Esophagus squamous epithelium (tissue), 5 donors: ENCODE measurements at places on chromosomes 12 and 14.

DNA sequence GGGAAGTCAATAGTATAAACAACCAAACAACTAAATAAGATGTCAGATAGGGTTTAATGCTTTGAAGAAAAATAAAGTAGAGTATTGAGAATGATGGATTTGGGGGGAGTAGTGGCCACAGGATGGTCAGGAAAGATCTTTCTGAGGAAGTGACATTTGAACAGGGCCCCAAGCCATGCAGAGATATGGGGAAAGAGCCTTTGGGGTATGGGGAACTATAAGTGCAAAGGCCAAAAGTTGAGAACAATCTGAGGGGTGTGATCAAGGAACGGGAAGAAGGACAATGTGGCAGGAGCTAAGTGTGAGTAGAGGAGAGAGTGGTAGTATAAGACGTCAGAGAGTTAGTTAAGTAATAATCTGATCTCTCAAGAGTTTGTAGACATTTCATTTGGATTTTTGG is 1.3 kb downstream of the MRPS35 start:
- no peak for DNase-seq

GRCh38 chr12:99911081-99911480 is 73.7 kb downstream of the ANKS1B start:
- no peak for DNase-seq

DNA sequence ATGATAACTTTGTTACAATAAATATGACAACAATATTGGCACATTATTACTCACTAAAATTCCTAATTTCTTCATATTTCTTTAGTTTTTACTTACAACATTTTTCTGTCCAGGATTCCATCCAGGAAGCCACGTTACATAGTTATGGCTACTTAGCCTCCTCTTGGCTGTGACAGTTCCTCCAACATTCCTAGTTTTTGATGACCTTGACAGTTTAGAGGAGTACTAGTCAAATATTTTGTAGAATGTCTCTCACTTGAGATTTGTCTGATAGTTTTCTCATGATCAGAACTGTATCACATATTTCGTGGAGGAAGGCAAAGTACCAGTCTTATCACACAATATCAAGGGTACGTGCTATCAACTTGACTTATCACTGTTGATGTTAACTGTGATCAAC is 29.8 kb upstream of the LIN7A start:
- DNase-seq: no peak

DNA sequence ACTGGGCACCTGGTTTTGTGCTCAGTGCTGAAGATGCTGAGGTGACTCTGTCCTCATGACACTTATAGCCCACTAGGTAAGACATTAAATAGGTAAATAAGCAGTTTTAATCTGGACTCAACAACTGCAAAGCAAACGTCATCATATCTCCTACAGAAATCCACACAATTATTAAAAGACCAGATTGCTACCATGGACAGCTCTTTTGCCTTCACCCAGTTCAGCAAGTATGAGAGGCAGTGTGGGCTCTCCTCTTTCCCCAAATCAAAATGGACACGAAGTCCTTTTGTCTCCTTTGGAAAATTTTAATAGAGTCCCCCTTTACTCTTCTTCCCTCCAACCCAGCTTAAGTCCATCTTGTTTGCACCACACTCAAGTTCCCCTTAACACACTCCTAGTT is 171.1 kb downstream of the RPAP3 start:
- no peak for DNase-seq

- DNase-seq: no peak
Observed at GRCh38 chr14:83883732-83884131, 1646.2 kb upstream of the FLRT2 start.

DNA sequence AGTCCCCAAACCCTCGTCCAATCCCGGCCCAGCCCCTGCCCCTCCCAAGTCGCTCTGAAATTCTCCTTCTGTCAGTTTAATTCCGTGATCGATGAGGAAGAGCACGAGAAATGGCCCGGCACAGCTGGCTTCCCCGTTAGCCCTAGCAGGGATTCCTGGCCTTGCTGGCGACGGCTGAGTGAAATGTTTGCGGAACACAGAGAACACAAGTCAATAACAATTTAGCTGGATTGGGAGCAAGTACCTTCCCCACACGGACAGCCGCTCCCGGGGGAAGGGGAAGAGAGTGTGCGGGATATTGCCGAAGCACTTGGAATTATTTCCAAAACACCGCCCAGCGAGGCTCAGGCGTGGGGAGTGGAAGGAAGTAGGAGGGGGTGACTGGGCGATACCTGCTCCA is 134.6 kb downstream of the RBM19 start:
- no peak for DNase-seq

DNA sequence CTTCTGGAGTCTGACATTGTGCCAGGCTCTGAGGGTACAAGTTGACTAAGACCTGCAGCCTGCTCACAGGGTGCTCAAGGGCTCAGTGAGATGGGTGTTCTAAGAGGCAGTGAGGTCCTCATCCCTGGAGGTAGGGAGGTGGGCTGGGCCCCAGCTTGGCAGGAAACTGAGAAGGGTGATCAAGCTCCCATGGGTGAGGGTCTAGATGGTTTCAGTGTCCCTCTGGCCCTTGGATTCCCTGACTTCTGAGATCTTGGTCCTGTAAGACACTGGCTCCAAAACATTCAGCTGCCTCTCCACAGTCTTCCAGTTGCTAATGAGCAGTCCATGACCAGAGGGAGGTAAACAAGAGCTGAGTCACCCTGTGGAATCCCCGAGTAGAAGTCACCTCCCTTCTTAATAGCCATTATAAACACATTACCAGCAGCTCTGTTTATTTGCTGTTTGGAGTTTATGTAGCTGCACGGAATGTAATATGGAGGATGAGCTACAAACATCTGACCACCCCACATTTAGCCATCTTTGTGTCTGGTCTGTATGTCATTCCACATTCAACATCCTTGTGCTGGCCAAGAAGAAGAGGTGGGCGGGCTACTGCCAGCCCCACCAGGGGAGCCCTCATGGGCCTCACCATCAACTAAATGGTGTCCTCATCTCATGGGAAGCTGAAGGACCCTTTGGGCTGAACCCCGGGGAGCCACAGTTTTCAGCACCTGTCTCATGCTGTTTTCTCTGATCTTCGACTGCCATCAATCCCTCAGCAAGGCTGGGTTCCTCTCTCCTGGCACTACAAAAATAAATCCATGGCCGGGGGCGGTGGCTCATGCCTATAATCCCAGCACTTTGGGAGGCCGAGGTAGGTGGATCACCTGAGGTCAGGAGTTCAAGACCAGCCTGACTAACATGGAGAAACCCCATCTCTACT is 37.2 kb upstream of the BDKRB2 start:
- DNase-seq: no peak

DNA sequence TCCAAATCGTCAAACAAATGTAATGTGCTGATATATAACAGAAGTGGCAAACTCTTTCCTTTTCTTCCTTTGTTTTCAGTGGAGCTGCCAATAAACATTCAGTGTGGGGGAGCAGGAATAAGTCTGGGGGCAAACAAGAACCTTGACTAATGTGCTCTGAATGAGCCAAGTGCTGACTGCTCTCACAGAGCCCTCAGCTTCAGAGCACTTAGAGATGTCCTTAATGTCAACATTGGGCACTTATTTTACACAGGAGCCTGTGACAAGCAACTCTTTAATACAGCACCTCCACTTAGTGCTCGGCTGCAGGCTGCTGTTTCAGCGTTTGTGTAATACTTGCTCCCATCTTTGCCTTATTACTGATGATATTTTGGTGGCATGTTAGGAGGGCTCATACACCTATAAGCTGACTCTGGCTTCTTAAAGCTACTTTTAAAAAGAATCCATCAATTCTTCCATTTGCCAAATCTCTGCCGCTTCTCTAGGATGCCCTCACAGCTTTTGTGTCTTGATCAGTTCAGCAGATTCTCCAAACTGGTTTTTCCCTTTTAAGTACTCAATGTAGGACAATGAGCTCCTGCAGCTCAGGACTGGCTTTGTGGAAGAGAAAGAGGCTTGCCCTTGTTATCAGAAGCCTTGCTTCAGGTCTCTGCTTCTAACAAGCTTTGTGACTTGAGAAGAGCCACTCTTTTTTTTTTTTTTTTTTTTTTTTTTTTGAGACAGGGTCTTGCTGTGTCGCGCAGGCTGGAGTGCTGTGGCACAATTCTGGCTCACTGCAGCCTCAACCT is 206.6 kb downstream of the MON2 start:
- DNase-seq: no peak
